Fibroblast of lung (primary cell): ENCODE measurements at places on chromosomes 2 and 18. TPM values are rescaled to one million over a fixed set of nuclear protein-coding genes. Genes with fewer than 3 reads are reported as not detected.

The C2orf66 gene
- total RNA-seq = 0.17 and 0.26 TPM in 2 replicates

The SLC19A3 gene
- 0.17 and 1.0 TPM in 2 replicates for total RNA-seq

DNA sequence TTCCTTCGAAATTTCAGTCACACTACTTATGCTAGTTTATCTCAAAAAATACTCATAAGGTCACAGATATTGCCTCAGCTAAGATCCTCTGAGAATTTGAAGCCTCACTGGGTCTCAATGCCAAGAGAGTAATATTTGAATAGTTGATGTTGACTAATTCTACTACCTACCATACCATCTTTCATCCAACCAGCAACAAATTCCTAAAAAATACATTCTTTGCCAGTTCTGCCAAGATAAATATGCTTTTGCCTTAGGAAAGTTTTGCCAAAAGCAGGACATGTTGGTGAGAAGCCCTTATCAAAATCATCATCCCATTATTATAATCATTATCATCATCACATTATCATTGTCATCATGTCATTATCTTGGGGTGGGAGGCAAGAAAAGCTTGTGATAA, 544.6 kb upstream of the ZEB2 start:
- H3K4me3 ChIP-seq = no peak overlapping the region
- DNase-seq = peak; percentile 3
- H3K27ac ChIP-seq = no peak overlapping the region
- no peaks in the 10 kb centered on the region for H3K27me3 ChIP-seq
- H3K36me3 ChIP-seq = no peaks in the 10 kb centered on the region

DNA sequence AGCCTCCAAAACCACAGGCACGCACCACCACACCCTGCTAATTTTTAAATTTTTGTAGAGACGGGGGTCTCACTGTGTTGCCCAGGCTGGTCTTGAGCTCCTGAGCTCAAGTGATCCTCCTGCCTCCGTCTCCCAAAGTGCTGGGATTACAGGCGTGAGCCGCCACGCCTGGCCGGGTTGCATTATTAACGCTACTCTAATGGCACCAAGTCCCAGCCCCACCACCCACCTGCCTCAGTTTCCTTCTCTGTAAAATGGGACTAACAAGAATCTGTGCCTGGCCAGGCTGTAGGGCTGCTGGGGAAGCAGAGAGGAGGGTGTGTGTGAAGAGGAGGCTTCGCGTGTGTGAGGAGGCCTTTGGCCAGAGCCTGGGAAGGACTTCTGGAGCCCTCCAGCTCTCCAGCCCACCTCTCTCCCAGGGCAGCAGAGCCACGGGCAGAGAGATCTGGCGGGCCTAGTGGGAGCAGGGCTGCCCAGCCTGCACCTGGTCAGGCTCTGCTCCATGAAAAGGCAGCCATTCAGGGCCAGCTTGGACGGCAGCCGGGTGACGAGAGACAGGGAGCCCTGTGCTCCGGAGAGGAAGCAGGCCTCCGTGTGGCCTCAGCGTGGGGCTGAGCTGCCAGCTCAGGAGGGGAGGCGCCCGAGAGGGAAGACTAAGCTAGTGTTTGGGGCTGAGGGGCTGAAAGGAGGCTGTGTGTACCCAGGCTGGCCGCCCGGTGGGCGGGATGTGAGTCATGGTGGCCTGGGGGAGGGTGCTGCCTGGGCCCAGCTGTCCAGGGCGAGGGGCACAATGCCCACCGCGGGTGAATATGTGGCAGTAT, 7.4 kb upstream of the B3GNT7 start:
- DNase-seq = peak; percentile 56
- H3K4me3 ChIP-seq = no peak overlapping the region
- H3K27ac ChIP-seq = no peak overlapping the region
- H3K36me3 ChIP-seq = no peaks in the 10 kb centered on the region

GRCh38 chr2:168157926-168158325, 89.5 kb downstream of the STK39 start:
- H3K4me3 ChIP-seq = no peak overlapping the region
- peaks cover 2% of the 10 kb centered on the region for H3K36me3 ChIP-seq
- H3K27ac ChIP-seq = no peak overlapping the region
- DNase-seq = peak; percentile 40

GRCh38 chr2:96891591-96892333, 21.9 kb upstream of the SEMA4C start:
- no peaks in the 10 kb centered on the region for H3K27me3 ChIP-seq
- no peak overlapping the region for H3K27ac ChIP-seq
- H3K36me3 ChIP-seq = no peaks in the 10 kb centered on the region
- peak; percentile 48 for DNase-seq
- no peak overlapping the region for H3K4me3 ChIP-seq

The ATP8B1 gene
- total RNA-seq = 53.4 and 109 TPM in 2 replicates

The LBX2 gene
- 1.5 and 3.0 TPM in 2 replicates for total RNA-seq

GRCh38 chr2:27025281-27025800, 7.4 kb upstream of the TMEM214 start:
- no peak for DNase-seq
- H3K4me3 ChIP-seq = no peak overlapping the region
- H3K27ac ChIP-seq = no peak overlapping the region
- no peaks in the 10 kb centered on the region for H3K27me3 ChIP-seq
- H3K36me3 ChIP-seq = peaks cover 26% of the 10 kb centered on the region

GRCh38 chr2:240055177-240055917, 2.0 kb upstream of the OR6B3 start:
- H3K27ac ChIP-seq = no peak overlapping the region
- H3K4me1 ChIP-seq = no peaks in the 10 kb centered on the region
- peaks cover 23% of the 10 kb centered on the region for H3K27me3 ChIP-seq
- no peak for DNase-seq
- H3K4me3 ChIP-seq = no peak overlapping the region
- H3K36me3 ChIP-seq = no peaks in the 10 kb centered on the region

The CHRNG gene
- not detected in 2 replicates for total RNA-seq

- DNase-seq = no peak
- H3K27ac ChIP-seq = no peak overlapping the region
- H3K4me1 ChIP-seq = no peaks in the 10 kb centered on the region
Measured at GRCh38 chr2:29035016-29035745, 39.1 kb downstream of the PCARE start.

DNA sequence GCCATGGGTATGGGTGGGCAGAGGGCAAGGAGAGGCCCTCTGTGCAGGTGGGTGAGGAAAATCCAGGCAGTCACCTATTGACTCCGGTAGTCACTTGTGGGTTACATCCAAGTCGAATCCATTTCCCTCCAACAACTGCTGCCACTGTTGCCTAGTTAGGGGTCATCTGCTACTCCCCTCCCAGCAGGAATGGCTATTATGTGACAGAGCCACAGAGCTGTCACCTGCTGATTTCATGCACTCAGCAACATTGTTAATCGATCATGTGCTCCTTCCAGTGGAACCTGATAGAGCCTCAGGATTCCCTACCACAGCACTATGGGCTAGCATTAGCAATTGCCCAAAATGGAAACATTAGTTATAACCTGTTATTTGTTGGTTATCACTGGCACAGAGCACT, 31.4 kb downstream of the POLR1A start:
- H3K4me1 ChIP-seq = no peaks in the 10 kb centered on the region
- no peak overlapping the region for H3K27ac ChIP-seq
- H3K27me3 ChIP-seq = no peaks in the 10 kb centered on the region
- no peak overlapping the region for H3K4me3 ChIP-seq

The AGAP1 gene
- total RNA-seq = 7.7 and 10.6 TPM in 2 replicates

DNA sequence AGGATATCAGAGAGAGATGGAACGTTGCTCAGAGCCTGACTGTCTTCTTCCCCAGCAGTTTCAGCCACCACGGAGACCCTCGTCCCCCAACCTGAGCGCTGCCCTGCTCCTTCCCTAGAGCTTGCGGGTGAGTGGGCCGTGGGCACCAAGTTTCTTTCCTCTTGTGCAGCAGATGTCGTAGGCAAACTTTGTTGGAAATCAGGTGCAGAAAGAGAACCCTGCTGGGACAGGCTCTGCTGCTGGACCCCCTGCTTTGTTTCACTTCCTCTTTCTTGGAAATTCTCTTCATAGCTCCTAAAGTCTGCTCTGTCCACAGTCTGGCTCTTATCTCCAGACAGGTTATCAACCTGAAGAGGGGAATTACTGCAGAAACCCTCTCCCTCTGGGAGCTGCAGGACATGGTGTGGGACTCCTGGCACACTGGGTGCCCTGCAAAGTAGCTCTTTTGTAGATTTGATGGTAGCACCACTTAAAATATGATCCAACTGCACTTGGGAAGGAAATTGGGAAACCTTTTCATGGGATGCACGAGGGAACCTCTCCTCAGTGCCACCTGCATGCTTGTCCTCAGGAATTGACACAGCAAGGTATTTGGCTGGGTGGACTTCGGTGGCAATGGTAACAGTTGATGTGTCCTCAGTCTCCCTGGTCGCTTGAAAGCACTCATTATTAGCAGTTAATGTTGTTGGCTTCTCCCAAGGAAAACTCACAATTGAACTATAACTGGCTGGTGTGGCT, 92.2 kb downstream of the ALPK2 start:
- no peaks in the 10 kb centered on the region for H3K4me1 ChIP-seq
- H3K27ac ChIP-seq = no peak overlapping the region
- no peaks in the 10 kb centered on the region for H3K36me3 ChIP-seq
- DNase-seq = no peak

GRCh38 chr2:192534072-192534471, 339.3 kb upstream of the TMEFF2 start:
- H3K27ac ChIP-seq = no peak overlapping the region
- no peaks in the 10 kb centered on the region for H3K36me3 ChIP-seq
- no peak for DNase-seq
- H3K4me1 ChIP-seq = no peaks in the 10 kb centered on the region

DNA sequence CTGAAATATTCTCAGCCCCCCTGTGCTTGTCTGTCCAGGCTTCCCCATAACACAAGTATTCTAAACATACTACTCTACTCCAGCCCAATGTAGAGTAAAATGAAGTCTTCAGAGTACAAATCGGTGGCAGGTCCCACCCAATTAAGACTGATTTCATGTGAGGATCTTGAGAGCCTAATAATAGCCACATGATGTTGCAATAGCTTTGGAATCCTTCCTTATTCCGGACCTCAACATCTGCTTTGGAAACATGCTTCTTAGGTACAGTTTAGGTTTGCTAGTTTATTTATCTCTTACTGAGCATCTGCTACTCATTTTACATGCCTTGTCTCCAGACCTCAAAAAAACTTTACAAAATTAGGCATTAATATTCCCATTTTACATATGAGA, 207.3 kb upstream of the RAB6C start:
- H3K4me1 ChIP-seq = no peaks in the 10 kb centered on the region
- DNase-seq = no peak
- no peaks in the 10 kb centered on the region for H3K36me3 ChIP-seq
- H3K4me3 ChIP-seq = no peak overlapping the region

The SKA1 gene
- 1.0 and 4.6 TPM in 2 replicates for total RNA-seq

The FKBP1B gene
- 4.9 and 12.1 TPM in 2 replicates for total RNA-seq

The PNPT1 gene
- total RNA-seq = 14.2 and 20.0 TPM in 2 replicates

The GNAL gene
- total RNA-seq = 0.50 and 0.77 TPM in 2 replicates

- no peaks in the 10 kb centered on the region for H3K4me1 ChIP-seq
- H3K4me3 ChIP-seq = no peak overlapping the region
- DNase-seq = no peak
- peaks cover 21% of the 10 kb centered on the region for H3K27me3 ChIP-seq
Measured at GRCh38 chr2:232485348-232485756, 2.3 kb downstream of the ECEL1 start.

- no peak for DNase-seq
- H3K27ac ChIP-seq = no peak overlapping the region
- no peaks in the 10 kb centered on the region for H3K4me1 ChIP-seq
Measured at GRCh38 chr2:57536535-57537231, 509.9 kb upstream of the VRK2 start.

DNA sequence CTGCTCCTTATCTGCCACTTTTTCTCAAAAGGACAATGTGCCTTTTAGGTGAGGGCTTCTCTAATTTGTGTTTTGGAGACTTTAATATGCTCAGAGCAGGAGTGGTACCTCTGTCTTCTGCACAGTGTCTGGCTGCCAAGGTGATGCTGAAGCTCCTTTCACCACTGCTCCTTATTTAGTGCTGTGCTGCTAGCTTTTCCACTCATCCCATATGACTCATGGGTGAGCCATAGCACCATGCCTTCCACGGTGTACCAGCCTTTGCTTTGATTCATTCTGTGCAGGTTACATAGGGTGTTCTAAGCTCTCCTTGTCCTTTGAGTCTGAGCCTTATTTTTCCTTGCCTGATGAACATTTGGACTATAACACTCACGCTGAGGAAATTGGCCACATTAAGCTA, 202.4 kb downstream of the ARL6IP6 start:
- H3K4me3 ChIP-seq = no peak overlapping the region
- no peaks in the 10 kb centered on the region for H3K36me3 ChIP-seq
- no peaks in the 10 kb centered on the region for H3K27me3 ChIP-seq

DNA sequence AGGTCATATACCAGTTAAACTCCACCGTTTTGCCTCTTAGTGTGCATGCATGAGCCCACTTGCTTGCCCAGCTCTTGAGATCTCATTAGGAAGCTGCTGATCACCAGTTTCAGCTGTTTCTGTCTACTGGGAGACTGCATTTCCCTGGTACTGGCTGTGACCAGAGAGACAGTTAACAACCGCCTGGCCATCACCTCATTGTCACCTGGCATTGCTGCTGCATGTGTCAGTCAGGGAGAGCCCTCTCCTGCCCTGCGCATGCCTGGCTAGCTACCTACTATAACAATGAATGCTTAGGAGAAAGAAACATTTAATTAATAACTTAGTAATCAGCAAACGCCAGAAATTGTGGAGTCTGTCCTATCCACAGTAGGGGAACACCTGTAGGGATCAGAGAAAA, 265.8 kb upstream of the CYRIA start:
- H3K27me3 ChIP-seq = no peaks in the 10 kb centered on the region
- H3K27ac ChIP-seq = no peak overlapping the region
- no peak for DNase-seq
- H3K4me3 ChIP-seq = no peak overlapping the region

GRCh38 chr2:161915121-161915520, 158.9 kb downstream of the DPP4 start:
- no peaks in the 10 kb centered on the region for H3K4me1 ChIP-seq
- no peak overlapping the region for H3K27ac ChIP-seq
- no peak overlapping the region for H3K4me3 ChIP-seq
- no peak for DNase-seq

- no peaks in the 10 kb centered on the region for H3K27me3 ChIP-seq
- DNase-seq = no peak
- no peaks in the 10 kb centered on the region for H3K36me3 ChIP-seq
- H3K4me3 ChIP-seq = no peak overlapping the region
Measured at GRCh38 chr2:156719036-156719435, 282.9 kb downstream of the GPD2 start.

DNA sequence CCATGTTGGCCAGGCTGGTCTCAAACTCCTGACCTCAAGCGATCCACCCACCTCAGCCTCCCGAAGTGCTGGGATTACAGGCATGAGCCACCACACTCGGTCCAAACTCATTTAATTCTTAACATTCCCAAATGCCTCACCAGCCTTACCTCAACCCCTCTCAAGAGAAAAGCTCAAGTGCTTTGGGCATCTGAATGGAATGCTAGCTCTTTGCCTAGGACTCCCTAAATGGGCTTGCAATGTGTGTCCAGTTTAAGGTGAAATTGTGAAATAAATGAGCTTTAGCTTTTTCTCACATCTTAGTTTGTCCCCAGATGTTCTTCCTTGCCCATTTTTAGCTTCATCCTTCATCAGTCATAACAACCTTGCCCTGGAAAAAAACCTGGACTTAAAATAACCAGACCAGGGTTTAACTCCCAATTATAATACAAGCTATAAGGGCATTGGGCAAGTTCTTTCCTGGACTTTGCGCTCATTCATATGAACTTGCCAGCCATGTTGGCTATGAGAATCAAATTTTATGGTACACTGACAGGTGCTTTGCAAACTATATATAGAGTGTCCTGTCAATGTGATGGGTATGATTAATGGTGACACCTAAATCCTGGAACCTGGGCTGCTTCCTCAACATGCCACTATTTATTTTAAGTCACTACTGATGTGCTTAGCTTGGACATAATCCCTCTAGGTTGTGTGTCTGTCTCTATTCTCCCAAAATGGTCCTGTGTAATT, 95.1 kb upstream of the SERPINE2 start:
- no peaks in the 10 kb centered on the region for H3K4me1 ChIP-seq
- H3K27me3 ChIP-seq = no peaks in the 10 kb centered on the region
- DNase-seq = peak; percentile 64
- H3K36me3 ChIP-seq = no peaks in the 10 kb centered on the region
- no peak overlapping the region for H3K27ac ChIP-seq
